IPS-NIHi11 (cell line): ENCODE measurements at places on chromosomes 11 and 22.

DNA sequence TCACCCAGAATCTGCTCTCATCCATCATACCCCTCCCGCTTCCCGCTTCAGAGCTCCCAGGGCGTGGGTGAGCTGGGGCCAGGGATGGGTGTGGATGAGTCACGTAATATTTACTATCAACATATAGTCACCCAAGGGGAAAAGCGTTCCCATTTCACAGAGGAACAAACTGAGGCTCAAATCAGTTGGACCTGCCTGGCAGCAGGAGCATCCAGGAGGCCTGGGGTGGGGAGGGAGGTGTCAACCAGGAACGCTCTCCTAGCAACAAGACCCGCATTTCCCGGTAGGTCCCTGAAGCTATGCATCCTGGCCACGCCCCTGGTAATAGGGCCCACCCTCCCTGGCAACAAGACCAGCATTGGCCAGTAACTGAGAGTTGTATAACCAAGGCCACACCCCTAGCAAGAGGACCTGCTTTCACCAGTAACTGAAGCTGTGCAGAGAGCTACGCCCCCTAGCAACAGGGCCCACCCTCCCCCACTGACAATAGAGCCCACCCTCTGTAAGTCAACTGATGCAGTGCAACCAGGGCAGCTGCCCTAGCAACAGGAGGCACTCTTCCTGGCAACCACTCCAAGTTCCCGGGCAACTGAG, 32.7 kb upstream of the TXNRD2 start:
- DNase-seq = peak; percentile 97

DNA sequence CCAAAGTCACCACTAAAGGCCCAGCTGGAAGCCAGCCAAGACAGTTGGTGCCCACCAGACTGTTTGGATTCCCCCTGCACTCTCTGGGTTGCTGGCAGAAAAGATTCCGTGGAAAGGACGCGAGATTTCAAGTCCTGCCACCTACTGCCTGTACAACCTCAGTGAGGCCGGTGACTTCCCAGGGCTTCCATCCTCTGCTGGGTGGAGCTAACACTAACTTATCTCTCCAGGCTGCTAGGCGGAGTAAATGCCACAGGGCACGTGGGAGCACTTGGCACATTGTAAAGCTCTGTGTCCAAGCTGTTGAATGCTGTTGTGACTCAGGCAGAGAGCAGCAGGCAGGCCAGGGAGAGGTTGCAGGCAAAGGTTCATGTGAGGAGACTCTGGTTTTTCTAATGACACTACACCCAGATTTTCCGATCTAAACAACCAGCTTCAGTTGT, 50.9 kb upstream of the CDON start:
- DNase-seq = peak; percentile 59

DNA sequence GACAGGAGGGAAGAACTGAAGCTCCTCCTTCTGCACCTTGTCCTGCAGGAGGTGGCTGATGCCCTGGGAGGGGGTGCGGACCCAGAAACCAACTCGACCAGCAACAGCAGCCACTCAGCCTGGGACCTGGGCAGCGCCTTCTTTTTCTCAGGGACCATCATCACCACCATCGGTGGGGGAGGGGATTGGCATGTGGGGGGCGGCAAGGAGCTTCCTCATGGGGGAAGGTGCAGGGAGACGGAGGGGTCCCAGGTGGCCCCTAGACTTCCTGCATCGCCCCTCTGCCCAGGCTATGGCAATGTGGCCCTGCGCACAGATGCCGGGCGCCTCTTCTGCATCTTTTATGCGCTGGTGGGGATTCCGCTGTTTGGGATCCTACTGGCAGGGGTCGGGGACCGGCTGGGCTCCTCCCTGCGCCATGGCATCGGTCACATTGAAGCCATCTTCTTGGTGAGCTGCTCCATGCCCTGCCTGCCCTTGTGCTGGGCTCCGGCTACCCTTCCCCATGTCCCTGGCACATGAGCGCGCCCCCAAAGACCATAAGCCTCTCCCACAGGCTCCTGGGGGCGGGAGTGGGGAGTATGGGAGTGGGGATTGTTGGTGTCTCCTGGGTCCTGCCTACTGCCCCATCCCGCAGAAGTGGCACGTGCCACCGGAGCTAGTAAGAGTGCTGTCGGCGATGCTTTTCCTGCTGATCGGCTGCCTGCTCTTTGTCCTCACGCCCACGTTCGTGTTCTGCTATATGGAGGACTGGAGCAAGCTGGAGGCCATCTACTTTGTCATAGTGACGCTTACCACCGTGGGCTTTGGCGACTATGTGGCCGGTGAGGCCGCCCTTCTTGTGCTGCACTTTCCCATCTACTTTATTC, 3.1 kb upstream of the CATSPERZ start:
- no peak for DNase-seq

DNA sequence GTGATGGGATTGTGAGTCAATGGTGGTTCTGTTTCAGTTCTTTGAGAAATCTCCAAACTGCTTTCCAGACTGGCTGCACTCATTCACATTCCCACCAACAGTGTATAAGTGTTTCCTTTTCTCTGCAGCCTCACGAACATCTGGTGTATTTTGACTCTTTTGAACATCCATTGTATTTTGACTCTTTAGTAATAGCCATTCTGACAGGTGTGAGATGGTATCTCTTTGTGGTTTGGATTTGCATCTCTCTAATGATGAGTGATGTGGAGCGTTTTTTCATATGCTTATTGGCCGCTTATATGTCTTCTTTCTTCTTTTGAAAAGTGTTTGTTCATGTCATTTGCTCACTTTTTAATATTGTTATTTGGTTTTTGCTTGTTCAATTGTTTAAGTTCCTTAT, 19.4 kb downstream of the NELL1 start:
- DNase-seq = no peak

- peak; percentile 49 for DNase-seq
These were observed 15.5 kb upstream of the RAC2 start for GRCh38 chr22:37259540-37260029.
